NCI-H774 (cell line): ENCODE measurements at places on chromosomes 1 and 21.

DNA sequence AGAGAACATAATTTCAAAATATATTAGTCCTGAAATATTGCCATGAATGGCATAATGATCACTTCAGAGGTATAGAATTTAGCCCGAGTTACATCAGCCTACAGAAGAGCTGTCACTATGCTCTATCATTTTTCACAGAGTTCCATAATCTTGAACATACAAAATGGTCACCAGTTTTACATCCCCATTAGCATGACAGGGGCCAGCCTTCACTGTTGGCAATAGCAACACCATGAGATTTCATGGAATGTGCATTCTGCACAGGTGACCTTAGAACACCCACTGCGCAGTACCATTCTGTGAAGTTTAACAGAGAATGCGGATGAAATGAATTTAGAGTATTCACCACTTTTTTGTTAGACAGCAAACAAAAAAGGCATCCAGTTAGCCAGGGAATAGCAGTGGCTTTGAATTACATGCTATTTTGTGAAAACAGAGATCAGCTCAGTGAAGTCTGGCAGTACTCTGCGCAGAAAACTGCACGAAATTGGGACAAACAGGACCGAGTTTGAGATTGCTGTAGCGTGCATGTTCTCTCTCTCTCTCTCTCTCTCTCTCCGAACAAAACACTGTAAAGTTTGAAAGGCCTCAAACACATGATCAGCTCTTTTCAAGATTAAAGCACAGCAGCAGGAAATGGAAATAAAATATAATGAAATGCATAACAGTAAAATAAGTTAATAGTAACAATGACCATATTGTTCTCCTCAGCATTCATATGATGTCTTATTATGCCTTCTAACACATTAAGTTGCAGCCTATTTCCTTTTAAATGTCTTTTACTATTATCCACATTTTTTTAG, 349.3 kb downstream of the USH2A start:
- DNase-seq = no peak

GRCh38 chr1:93690921-93691789, 9.5 kb upstream of the BCAR3 start:
- no peak for DNase-seq

DNA sequence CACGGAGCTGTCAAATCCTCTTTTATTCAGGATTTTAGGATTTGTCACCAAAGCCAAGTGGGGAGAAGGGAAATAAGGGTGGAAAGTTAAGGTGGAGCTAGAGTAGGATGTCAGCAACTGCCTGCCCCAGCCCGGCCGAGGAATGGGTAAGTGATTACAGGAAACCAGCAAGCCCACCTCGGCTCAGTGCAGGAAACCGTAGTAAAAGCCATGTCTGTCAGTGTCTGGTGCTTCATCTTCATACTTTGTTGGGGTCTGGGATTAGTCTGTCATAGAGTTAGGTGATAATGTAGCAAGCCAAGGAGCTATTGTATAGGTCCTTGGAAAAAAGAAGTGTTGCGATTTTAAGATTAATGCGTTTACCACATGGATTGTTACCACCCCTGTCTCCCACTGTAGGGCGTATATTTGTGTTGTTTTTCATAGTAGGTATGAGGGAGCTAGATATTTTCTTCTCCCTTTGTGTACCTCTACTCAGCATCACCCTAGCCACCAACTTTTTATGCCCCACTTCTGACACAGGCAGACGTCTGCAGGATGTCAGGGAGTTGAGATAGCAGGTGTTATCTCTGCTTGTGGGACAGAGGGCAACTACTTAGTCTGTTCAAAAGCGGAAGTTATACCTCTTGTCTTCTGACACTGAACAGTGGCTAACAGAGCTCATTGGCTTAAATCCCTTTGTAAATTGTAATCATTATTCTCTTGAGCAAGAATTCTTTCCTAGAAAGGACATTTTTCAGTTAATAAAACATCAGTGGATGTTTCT, 253.7 kb downstream of the HHAT start:
- no peak for DNase-seq

- no peak for DNase-seq
These were observed 1.5 kb downstream of the GRIK3 start for GRCh38 chr1:37032660-37033354.

- DNase-seq = no peak
These were observed at the start of gene DENND2D for GRCh38 chr1:111199881-111200801. TSS of gene DENND2D (minus strand) at chr1:111200646. CDS start at chr1:111200459, 187 bp downstream.

GRCh38 chr1:3649342-3650247, at the start of gene WRAP73:
TSS of gene WRAP73 (minus strand) at chr1:3650103. CDS start at chr1:3649999, 104 bp downstream.
- peak; percentile 76 for DNase-seq

GRCh38 chr1:28582248-28582615, 9.8 kb upstream of the RAB42 start:
- DNase-seq = no peak

GRCh38 chr1:1240348-1240732, 6.2 kb downstream of the C1QTNF12 start:
- no peak for DNase-seq

DNA sequence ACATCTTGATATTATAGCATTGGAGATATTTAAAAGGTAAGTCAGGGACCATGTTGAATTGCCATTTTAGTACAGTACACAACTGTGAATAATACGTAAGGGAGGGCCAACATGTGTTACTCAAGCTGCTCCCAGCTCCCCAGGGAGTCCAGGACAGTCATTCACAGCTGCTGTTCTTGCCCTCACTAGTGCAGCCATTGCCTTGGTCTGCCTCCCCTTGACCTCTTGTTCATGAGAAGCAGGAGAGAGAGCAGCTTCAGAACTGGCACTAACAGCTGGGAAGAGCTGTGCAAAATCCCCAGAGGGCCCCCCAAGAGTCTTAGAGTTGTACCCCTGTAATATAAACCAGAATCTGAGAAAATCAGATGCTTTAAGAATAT, 16.4 kb downstream of the TCEANC2 start:
- DNase-seq = no peak

GRCh38 chr21:36171336-36171735, 14.7 kb downstream of the DOP1B start:
- no peak for DNase-seq

GRCh38 chr1:23618586-23619083, 59.3 kb upstream of the ID3 start:
- DNase-seq = no peak

DNA sequence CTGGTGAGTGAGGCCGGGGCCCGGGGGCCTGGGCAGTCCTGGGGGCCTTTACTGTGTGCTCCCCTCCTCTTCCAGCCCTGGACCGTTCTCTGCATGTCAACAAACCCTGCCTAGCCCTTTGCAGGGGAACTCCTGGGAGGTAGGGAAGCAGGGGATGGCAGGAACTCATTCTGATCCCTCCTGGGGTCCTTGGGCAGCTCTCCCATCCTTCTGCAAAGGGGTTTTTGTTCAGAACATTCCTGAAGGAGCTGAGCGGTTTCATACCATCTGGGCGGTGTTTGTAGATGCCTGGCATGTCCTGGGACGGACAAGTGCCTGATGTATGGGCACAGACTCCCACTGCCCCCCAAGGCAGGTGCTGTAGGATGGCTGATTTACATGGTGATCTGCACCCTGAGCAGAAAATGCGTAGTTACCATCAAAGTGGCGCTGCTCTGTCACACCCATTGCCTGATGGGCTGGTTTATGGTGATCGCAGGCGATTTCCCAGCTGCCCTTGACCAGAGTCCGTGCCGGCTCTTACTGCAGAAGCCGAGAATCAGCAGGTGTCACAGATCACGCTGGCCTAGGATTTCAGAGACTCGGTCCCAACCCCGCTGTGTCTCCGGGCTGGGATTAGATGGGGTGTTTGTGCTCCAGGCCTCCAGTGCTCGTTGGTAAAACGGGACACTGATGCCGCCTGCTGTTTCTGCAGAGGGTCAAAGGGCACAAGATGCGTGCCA, 71.6 kb upstream of the TRAPPC10 start:
- DNase-seq = no peak

DNA sequence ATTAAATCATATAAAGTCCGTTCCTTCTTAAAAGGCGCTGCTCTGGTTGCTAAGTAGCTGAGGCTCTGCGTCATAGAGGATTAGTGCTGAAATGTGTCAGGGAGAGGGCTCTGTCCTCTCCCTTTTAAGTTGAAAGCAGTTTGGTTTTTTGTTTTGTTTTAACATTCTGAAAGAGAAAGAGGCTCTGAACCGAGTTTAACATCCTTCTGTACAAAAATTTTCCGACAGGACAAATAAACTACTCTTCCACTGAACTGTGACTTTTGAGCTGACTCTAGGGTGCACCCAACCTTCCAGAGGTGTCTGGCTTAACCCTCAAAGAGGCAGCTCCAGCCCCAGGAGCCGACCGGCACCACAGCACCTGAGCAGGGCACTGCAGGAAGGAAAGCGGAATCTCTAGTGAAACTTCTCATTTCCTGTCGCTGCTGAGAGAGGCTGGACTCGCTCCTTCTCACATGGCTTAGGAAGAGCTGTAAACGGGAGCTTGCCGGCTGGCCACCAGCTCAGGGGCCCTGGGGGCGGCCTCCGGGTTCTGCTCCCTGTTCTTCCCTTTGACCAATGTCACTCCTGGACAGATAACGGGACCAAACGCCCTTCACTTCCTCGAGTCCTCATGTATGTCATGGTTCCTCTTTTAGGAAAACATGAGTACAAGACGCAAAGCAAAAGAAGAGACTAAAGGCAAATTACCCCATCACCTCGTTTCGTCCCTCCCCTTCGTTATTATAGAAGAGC, 1.2 kb downstream of the VAV3 start:
- DNase-seq = no peak

DNA sequence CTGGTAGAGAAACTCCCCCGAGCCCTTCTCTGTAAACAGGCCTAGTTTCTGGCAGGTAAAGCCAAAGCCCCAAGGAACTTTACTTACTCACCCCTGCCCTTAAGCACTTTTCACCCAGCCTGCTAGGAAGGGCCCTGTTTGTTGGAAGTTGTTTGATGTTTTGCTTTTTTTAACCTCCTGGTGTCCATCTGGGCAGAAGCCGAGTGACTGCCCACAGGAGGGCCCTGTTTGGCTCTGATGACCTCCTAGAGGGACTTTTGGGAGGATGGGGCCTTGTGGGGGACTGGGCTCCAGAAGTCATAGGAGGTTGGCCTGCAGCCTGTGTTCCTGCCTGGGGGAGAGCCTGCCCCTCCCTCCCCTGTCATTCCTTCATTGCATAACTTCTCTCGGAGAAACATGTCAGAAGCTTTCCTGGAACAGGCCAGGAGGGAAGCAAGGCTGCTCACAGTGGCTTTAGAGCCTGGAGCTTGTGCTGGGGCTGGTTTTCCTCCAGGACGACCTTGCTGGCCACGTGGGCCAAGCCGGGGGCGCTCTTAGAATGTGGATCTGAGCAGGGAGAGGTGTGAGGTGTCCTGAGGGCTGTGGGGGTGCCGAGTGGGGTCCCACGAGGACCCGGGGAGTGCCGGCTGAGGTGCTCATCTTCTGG, 33.9 kb downstream of the COQ8A start:
- DNase-seq = no peak

- peak; percentile 39 for DNase-seq
These were observed 13.5 kb upstream of the HJV start for GRCh38 chr1:146035048-146035423.

GRCh38 chr1:246959944-246960693, 28.4 kb upstream of the AHCTF1 start:
- no peak for DNase-seq

- no peak for DNase-seq
These were observed 13.3 kb downstream of the C1orf162 start for GRCh38 chr1:111487133-111487532.
